Nephron progenitor cell (in vitro differentiated cells): ENCODE measurements at places on chromosomes 6 and 20.

- DNase-seq = no peak
These were observed 25.3 kb downstream of the ANKS1A start for GRCh38 chr6:34914358-34914757.

DNA sequence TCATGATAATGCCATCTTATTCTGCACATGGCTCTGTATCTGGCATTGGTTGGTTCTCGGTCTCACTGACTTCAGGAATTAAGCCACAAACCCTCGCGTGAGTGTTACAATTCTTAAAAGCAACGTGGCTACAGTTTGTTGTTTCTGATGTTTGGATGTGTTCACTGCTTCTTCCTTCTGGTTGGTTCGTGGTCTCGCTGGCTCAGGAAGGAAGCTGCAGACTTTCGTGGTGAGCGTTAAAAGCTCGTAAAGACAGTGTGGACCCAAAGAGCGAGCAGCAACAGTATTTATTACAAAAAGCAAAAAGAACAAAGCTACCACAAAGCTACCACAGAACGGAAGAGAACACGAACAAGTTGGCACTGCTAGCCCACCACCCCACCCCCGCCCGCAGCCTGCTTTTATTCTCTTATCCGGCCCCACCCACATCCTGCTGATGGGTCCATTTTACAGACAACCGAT, 51.1 kb downstream of the MYLIP start:
- DNase-seq = no peak

GRCh38 chr20:63416631-63417030, 55.5 kb upstream of the CHRNA4 start:
- DNase-seq = no peak

DNA sequence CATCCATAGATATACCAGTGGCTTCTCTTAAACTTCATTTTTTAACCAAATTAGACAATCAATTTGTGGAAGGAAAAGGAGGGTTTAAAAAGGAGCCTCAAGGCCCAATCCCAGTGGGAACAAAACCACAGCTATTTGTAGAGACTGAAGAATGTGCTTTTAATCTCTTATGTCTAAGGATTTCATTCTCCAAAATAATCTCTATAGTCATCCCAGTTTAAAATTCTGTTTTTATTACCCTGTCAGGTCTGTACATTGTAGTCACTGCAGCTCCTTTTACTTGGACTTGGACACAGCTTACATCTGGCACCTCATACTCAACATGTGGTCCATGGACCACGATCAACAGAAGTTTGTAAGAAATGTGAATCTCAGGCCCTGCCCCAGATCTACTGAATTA, 152.1 kb upstream of the STMND1 start:
- DNase-seq = no peak

DNA sequence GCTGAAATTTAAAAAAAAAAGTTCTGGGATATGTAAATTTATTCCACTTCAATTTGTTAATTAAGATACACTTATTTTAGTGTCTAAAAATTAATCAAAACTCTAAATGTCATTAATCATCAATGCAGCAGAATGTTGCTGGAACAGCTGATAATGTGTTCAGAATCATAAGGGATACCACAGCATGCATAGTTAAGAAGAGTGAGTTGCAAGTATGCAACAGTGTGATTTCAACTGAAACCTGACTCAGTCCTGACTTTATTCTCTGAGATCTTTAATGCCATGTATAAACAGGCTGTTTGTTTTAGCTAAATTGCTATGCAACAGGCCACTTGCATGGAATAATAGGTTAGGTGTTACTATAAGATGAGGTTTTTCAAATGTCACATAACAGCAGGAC, 1.4 kb downstream of the GRIK2 start:
- no peak for DNase-seq

GRCh38 chr20:46416421-46416820, 10.0 kb upstream of the ELMO2 start:
- no peak for DNase-seq

- no peak for DNase-seq
These were observed 29.4 kb downstream of the MDGA1 start for GRCh38 chr6:37668251-37668650.

- DNase-seq = no peak
These were observed 265.4 kb downstream of the RIMS1 start for GRCh38 chr6:72151742-72152141.

- no peak for DNase-seq
These were observed 37.5 kb downstream of the SRC start for GRCh38 chr20:37383229-37383989.

- no peak for DNase-seq
These were observed 53.7 kb downstream of the PPP1R16B start for GRCh38 chr20:38859070-38859690.

- peak; percentile 24 for DNase-seq
These were observed 70.8 kb upstream of the SLC35B3 start for GRCh38 chr6:8506126-8506525.
